ENCODE measurements at places on chromosomes 2 and 18. TPM values are rescaled to one million over a fixed set of nuclear protein-coding genes. Genes with fewer than 3 reads are reported as not detected.

LRRC30 gene
- total RNA-seq = not detected

DNA sequence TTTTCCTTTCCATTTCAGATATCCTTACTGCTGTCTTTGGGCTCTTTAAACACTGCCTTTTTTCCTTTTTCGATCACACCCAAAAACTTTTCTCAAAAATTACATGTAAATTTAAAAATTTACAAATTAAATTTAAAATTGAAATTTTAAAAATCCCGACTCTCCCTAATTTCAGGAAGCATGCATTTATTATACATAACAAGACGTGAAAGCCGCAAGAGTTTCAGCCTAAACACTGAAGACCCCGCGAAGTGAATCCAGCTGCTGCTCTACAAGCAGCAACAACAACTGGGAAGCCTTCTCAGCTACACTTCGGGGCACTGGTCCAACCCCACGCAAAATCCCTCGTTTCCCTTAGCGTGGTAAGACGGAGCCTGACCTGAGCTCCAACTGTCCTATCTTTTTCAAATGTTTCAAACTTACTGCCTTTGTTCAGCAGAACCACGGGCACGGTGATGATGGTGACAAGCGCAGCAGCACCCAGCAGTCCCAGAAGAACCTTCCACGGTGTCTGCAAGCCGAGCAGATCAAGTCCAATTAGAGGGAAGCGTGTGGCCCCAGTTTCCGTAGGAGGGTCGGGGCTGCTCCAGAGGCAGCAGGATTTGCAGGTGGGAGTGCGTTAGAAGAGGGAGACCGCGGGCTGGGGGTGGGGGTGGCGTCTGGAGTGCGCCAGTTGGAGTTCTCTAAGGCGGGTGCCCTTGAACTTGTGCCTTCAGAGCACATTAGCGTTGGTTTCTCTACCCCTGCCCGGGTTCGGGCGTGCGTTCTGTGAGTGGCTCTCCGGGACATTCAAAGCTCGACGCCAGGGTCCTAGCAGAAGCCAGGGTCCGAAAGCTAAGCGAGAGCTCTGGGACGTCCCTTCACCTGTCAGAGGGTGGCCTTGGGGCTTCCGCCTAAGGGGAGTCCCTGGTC, 783 bp downstream of the DPP4 start:
- peak; percentile 50 for DNase-seq

DNA sequence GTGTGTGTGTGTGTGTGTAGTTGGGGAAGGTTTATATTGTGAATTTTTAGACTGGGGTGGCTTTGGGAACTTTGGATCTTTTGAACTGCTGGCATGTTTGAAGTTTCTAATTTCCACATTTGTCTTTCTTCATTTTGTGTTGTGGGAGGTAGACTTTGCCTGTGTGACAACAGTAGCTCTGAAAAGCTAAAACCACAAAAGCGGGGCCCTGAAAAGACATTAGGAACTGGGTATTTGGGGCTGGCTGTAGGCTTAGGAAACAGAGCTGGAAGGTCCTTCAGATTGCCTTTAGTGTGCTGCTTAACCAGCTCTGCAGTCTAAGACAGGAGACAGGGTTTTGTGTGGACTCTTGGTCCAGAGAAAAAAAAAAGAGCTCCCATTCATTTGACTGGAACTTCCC, 27.2 kb upstream of the DOCK10 start:
- DNase-seq = no peak

NEDD4L gene
- total RNA-seq = 72.6 TPM

- DNase-seq = no peak
These were observed 262.5 kb downstream of the TGIF1 start for GRCh38 chr18:3712491-3712890.

GRCh38 chr2:66364495-66365333, 70.2 kb upstream of the MEIS1 start:
- peak; percentile 27 for DNase-seq

HJURP gene
- total RNA-seq = not detected

DNA sequence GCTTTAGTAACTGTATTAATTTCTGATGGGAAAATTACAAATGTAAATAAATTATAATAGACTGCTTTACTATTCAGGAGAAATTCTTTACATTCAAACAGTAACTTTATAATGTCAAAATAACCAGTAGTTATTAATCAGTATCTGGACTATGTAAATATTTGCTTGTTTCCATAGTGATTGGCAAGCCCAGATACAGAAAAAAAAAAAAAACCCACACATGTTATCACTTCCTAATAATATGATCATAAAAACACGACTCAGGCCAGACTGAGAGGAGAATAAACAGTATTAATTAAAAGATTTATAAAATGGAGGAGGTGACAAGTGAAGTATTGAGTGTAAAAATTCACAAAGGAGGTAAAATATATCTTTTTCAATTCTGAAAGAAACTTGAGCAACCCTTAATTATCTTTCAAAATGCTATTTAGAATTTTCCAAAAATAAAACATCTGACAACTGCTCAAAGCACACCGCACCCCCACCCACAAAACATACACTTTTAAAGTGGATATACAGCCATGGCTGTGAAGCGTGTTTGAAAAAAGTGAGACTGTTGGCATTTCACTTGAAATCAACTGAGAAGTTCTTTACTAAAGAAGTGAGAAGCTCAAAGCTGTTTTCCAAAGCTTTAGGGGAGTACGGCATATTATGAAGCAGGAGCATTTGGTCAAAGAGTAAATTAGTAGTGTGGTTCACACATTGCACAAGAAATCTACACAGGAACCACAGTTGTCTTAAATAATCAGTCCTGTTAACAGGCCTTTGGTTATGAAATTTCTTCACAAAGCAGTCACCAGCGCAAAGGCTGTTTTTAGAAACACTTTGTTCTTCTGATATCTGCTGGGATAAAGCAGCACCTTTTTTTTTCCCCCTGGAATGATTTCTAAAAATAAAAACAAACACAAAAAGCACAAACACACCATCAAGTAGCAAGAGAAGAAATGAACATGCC, 475.8 kb downstream of the TXNL1 start:
- no peak for DNase-seq

GRCh38 chr2:27871802-27872201, 18.4 kb downstream of the RBKS start:
- no peak for DNase-seq

DNA sequence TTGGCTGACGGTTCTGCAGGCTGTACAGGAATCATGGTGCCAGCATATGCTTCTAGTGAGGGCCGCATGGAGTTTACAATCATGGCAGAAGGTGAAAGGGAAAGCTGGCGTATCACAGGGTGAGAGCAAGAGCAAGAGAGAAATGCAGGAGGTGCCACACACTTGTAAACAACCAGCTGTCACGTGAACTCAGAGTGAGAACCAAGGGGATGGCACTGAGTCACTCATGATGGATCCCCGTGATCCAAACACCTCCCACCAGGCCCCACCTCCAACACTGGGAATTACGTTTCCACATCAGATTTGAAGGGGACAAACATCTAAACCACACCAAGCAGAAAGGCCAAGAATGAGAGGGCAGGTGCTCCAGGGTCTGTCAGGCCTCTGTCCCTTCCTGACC, 185.0 kb upstream of the PID1 start:
- no peak for DNase-seq

- no peak for DNase-seq
These were observed 54.0 kb downstream of the ERBB4 start for GRCh38 chr2:212484563-212485080.

DNA sequence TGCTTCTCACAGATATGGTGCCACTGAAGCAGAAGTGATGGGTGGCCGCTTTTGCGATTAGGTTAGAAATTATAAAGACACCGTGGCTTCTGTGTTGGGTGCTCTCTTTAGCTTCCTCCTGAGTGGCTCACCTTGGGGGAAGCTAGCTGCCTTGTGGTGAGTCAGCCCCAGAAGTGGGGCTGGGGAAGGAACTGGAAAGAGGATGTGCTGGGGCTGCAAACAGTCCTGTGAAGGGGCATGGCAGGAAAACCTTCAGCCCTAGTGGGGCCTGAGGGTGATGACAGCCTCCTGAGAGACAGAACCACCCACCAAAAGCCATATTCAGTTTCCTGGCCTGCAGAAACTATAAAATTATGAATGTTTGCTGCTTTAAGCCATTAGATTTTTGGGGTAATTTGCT, 8.9 kb upstream of the ASB18 start:
- no peak for DNase-seq

DNA sequence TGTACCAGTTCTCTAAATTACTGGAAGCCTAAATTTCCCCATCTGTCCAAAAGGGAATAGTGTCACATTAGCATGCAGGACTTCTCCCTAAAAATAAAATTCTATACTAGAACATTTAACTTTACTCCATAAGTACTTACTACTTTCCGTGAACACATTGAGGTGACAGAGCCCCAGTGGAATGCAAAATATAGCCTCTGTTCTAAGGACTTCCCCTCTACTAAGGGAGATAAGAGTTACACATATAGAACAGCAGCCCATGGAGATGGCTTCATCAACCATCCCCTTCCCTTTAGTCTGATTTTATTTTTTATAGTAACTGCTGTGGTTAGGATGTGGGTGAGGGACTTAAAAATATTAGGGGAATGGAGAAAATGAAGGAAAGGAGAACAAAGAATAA, 68.9 kb upstream of the STPG4 start:
- DNase-seq = no peak

GRCh38 chr2:54619660-54620231, 103.7 kb upstream of the EML6 start:
- peak; percentile 54 for DNase-seq

GRCh38 chr2:172894689-172895387, 159.2 kb downstream of the RAPGEF4 start:
- DNase-seq = no peak

GRCh38 chr18:42742474-42742873, 373.0 kb downstream of the RIT2 start:
- no peak for DNase-seq

DNA sequence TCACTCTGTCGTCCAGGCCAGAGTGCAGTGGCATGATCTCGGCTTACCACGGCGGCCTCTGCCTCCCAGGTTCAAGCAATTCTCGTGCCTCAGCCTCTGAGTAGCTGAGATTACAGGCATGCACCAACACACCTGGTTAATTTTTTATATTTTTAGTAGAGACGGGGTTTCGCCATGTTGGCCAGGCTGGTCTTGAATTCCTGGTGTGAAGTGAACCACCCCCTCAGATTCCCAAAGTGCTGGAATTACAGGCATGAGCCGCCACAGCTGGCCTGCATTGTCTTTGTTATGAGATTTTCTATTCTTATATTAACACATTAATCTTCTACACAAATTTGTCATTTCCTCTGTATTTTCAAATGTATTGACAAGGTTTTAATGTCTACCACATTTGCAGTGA, 75.2 kb downstream of the SEPTIN10 start:
- DNase-seq = no peak

Measured in right cardiac atrium (tissue), 5 donors.